ENCODE measurements at places on chromosomes 11 and 22.

DNA sequence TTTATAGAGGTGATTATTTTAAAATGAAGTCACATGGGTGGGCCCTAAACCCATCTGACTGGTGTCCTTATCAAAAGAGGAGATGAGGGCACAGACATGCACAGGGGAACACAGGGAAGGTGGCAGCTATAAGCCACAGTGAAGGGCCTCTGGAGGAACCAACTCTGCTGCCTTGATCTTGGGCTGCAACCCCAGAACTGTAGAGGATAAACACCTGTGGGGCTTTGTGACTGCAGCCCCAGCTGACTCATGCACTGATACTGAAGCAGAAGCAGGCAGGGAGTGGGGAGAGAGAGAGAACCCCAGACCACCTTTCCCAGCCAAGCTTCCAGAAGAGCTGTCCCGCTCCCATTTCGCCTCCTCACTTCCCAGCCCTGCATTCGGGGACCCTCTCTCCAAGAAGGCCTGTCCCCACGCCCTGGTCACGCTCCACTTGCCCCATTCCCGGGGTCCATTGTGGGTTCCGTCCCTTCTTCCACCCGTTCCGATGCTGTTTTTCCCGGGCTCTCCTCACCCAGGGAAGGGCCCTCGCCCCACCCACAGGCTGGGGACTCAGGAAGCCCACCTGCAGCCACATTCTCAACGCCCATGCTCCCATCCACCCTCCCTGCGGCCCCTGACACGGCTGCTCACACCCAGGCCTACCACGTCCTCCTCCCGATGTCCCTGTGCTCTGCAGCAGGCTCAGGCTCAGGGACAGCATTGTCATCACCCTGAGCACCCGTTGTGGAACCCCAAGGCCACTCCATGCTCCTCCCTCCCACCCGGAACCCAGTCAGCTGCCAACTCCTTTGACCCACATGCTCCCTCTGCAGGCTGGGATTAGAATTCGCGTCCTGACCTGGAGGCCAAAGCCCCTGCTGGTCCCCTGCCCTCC is 90.8 kb upstream of the SHANK2 start:
- no peak overlapping the region for H3K4me3 ChIP-seq
- H3K27me3 ChIP-seq: peaks cover 34% of the 10 kb centered on the region
- DNase-seq: peak; percentile 45

DNA sequence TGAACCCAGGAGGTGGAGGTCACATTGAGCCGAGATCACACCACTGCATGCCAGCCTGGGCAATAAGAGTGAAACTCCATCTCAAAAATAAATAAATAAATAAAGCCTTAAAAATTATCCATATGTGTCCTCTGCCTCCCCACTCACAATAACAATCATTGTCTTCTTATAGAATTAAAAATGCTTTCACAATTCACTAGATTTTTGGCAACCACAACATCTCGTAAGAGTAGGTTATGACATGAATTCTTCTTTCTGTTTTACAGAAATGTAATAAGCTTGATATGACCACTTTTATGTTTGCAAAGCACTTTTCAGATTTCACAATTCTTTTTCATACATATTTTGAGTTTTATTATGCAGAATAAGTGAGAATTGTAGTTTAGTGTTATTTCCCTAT is 54.5 kb upstream of the HSPA8 start:
- DNase-seq: no peak
- no peaks in the 10 kb centered on the region for H3K36me3 ChIP-seq
- no peak overlapping the region for H3K4me3 ChIP-seq
- no peaks in the 10 kb centered on the region for H3K4me1 ChIP-seq
- H3K27ac ChIP-seq: no peak overlapping the region
- H3K27me3 ChIP-seq: no peaks in the 10 kb centered on the region

- no peak overlapping the region for H3K4me3 ChIP-seq
- H3K36me3 ChIP-seq: no peaks in the 10 kb centered on the region
- no peaks in the 10 kb centered on the region for H3K4me1 ChIP-seq
- no peak overlapping the region for H3K27ac ChIP-seq
These were observed 213.1 kb downstream of the INSC start for GRCh38 chr11:15327786-15328231.

GRCh38 chr22:41919357-41920224 is 4.7 kb upstream of the SHISA8 start:
- H3K4me3 ChIP-seq: peak overlapping the region; percentile 72
- H3K27ac ChIP-seq: no peak overlapping the region
- peaks cover 24% of the 10 kb centered on the region for H3K27me3 ChIP-seq
- peak; percentile 50 for DNase-seq
- H3K36me3 ChIP-seq: no peaks in the 10 kb centered on the region

DNA sequence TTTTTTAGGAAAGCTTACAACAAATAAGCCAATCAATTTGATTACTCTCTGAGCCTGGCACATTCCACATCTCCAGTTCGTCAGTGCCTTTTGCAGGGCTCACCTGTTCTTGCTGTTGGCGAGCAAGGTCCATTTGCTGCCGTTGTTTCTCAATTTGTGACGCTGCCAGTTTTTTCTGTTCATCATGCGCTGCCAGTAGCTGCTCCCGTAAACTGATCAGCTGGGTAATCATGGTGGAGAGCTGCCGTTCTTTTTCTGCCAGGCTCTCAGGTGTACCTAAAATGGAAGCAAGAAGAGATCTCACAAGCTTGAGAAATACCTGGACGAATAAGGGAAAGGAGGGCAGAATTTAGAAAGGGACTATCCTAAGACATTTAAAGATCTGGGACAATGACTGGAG is 169.7 kb downstream of the SOX6 start:
- no peak overlapping the region for H3K27ac ChIP-seq
- no peak for DNase-seq
- H3K36me3 ChIP-seq: no peaks in the 10 kb centered on the region
- no peaks in the 10 kb centered on the region for H3K27me3 ChIP-seq
- no peaks in the 10 kb centered on the region for H3K4me1 ChIP-seq

DNA sequence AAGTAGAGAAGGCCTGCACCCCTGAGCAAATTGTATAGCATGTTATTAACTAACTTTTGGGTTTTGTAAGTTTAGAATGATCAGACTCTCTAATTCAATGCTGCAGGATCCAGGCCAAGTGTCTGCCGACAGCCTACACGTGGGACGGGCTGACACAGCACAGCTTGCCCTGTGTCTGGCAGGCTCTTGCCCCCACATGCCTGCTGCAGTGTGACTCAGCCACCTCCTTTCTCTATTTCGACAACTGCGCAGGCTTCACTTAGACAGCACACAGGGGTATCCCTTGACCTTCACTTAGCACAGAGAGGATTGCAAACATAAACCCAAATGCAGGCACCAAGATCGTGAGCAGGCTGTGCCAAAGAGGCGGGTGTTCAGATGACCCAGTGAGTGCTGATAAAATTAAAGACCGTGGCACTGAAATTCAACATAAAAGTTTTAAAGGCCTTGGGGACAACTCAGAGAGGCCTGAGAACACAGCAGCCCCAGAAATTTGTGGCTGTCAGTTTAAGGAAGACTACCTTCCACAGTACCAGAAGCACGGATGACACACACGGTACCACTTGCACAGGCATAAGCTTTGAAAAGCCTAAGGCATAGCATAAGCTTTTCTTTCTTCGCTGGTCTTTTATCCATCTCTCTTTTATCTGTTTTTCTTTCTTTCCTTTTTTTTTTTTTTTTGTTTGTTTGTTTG is 37.8 kb downstream of the SCN3B start:
- peak; percentile 76 for DNase-seq
- no peak overlapping the region for H3K4me3 ChIP-seq
- H3K27ac ChIP-seq: no peak overlapping the region
- H3K27me3 ChIP-seq: no peaks in the 10 kb centered on the region
- peaks cover 70% of the 10 kb centered on the region for H3K36me3 ChIP-seq

GRCh38 chr11:104783241-104783640 is 115.0 kb downstream of the CASP12 start:
- no peaks in the 10 kb centered on the region for H3K36me3 ChIP-seq
- H3K27me3 ChIP-seq: no peaks in the 10 kb centered on the region
- no peaks in the 10 kb centered on the region for H3K4me1 ChIP-seq

DNA sequence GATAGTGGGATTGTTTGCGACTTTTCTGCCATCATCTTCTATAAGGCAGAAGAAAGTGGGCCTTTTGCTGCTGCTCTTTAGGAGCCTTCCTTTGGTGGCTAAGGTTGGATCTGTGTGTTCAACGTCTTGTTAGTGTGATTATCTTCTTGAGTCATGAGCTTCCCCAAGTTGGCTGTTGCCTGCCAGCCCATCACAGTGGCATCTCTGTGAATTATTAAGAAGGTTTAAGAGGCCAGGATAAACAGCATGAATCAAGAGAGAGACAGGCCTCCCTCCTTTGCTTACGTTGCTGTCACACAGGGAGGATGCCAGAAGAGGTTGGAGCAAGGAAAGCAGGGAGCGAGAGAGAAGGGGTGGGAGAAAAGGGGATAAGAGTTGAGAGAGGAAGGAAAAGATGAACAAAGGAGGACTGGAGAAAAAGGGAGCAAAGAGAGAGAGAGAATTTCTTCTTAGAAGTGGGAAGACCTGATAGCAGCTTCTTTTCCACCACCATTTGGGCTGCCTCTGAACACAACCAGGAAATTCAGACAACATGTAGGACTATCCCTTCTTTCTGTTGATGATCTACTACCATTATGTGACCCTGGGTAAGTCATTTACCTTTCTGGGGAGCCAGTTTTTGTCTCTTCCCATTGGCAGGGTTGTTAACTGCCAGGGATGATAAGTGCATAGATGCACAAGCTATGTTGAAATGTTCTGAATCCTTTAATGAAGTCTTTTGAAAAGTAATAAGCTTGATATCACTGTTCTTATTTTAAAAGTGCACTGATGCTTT is 126.5 kb downstream of the NAV2 start:
- H3K27ac ChIP-seq: peak overlapping the region; percentile 30
- no peak overlapping the region for H3K4me3 ChIP-seq
- no peaks in the 10 kb centered on the region for H3K36me3 ChIP-seq
- H3K27me3 ChIP-seq: no peaks in the 10 kb centered on the region
- peaks cover 6% of the 10 kb centered on the region for H3K4me1 ChIP-seq
- no peak for DNase-seq
